CD4-positive, alpha-beta T cell treated with Interferon alpha-2 for 1 hour (primary cell): ENCODE measurements at places on chromosomes 7 and 10.

- DNase-seq: no peak
Observed at GRCh38 chr10:80537086-80537735, 491 bp upstream of the SH2D4B start.

- no peak for DNase-seq
Observed at GRCh38 chr7:85054306-85054705, 132.6 kb downstream of the SEMA3D start.

DNA sequence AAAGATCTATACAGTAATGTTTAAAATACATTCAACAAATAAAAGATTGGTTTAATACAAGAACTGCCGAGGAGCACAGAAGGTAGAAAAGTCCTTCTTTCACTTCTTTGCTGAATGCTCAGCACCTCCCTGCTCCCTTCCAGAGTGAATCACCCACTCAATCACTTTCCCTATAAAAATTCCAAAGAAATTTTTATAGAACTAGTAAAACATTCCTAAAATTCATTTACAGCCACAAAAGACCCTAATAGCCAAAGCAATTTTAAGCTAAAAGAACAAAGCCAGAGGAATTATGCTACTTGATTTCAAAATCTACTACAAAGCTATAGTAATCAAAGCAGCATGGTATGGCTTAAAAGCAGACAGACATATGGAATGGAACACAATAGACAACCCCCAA, 320.9 kb downstream of the PCLO start:
- no peak for DNase-seq

- DNase-seq: no peak
Observed at GRCh38 chr10:125820701-125821100, 2.4 kb downstream of the UROS start.

- DNase-seq: no peak
Observed at GRCh38 chr7:78316110-78316509, 517.5 kb downstream of the PHTF2 start.

DNA sequence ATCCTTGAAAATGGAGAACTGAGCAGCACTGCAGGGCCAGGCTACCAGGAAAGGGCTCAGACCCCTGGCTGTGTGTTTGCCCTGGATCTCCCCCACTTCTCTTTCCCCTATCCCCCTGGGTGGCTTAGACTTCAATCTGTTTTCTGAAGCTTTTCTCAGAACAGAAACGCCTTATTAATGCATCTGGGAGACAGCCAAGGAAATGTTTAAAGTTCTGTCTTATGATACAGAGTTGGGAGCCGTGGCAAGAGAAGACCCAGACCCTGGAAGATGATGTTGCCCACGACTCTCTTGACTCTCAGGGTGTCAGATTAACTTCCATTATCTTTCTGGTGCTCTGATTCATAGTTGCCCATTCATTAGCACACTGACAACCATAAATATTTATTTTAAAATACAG, 107.1 kb downstream of the EBLN1 start:
- DNase-seq: no peak

- DNase-seq: no peak
Observed at GRCh38 chr10:16689696-16690095, 127.5 kb downstream of the RSU1 start.

- no peak for DNase-seq
Observed at GRCh38 chr10:6877722-6878392, 297.8 kb upstream of the PRKCQ start.

DNA sequence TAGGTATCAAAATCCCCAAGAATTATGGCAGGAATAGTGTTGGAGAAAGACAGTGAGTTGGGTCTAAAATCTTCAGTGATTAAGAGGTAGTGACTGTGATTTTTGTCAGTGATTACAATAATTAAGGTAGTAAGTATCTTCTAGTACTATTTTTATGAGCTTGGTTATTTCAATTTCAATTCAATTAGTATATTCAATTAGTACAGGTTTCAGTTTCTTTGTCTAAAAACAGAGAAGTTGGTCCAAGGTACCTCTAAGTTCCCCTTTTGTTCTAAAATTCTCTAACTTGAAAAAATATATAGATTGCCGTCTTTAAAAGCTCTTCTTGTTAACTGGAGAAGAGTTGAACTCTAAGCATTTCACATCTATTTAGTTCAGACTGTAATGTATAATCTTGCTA, 82.9 kb downstream of the OTUD1 start:
- no peak for DNase-seq

DNA sequence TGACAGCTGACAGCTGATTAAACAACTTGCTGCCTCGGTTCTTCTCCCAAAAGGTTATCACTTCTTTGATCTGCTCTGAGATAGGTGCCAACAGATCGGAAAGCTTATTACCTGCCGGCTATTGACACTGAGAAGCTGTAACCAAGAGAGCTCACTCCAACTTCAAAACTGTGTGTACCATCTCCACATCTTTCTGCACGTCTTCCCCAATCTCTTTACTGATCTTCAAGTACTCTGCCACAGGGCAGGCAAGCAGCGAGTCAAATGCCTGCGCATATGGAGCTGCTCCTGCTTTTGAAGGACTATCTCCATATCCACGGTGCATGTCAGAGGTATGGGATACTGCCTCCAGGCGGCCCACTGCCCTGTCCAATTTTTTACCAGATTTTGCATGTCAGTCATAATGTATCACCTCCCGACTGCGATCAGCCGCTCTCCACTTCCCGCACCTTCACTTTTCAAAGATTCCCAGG, 352 bp upstream of the ZNF485 start:
- DNase-seq: no peak

DNA sequence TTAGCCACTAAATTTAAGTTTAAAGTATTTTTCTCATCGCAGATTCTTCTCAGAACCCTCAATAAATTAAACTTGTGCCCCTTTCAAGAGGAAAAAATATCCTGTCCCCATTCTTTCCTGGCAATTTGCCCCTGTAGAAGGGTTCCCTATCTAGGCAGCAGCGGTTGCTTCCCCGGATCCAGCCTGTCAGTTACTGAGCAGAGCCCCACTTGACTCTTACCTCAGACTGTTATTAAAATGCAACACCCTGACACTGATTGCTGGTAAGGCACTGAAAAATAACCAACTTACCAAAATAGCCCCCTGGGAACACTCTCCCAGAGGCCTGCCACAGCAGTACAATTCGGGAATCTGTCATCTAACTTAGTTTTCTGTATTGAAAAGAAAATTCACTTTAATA, 13.9 kb downstream of the LMTK2 start:
- no peak for DNase-seq

DNA sequence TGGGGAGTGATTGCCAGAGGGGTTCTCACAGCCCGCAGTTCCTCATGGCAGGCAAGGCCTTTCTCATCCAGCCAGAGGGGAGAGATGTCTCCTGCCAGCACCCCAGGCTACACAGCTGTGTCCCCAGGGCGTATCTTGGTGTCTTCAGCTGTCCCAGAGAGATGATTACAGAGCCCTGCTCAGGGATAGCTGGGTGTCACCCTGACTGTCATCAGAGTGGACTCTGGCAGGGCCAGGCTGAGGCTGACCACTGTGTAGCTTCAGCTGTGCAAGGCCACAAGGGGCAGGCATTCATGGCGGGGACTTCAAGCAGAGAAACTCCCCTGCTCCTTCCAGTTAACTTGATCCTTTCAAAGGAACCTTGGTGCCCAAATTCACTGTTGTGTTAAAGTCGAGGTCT, 124.2 kb downstream of the RGS10 start:
- DNase-seq: no peak

DNA sequence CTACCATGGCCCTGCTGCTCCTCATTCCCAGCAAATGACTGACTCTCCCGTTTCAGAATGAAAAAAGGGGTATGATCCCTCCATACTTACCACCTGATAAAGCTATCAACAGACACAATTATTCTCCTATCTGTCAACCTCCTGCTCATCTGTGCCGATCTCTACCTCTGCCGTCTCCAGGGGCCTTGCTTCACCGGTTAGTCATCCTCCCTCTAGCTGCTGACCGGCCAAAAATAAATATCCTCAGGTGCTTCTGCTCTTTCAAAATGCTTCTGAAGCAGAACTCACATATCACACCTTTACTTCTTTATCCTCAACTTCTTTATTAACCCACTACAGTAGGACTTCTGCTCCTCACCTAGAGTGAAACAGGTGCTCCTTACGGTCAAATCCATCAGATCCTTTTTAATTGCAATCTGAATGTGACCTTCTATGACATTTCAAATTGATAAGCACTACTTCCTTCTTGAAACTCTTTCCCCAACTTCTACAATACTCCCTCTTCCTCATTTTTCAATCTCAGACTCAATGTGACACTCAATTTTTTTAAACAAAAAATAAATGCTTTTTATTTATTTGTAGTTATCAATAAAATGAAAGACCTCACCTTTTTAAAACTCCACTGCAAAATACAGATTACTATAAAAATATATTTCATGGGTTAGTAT, 63.2 kb downstream of the LMBR1 start:
- DNase-seq: no peak

DNA sequence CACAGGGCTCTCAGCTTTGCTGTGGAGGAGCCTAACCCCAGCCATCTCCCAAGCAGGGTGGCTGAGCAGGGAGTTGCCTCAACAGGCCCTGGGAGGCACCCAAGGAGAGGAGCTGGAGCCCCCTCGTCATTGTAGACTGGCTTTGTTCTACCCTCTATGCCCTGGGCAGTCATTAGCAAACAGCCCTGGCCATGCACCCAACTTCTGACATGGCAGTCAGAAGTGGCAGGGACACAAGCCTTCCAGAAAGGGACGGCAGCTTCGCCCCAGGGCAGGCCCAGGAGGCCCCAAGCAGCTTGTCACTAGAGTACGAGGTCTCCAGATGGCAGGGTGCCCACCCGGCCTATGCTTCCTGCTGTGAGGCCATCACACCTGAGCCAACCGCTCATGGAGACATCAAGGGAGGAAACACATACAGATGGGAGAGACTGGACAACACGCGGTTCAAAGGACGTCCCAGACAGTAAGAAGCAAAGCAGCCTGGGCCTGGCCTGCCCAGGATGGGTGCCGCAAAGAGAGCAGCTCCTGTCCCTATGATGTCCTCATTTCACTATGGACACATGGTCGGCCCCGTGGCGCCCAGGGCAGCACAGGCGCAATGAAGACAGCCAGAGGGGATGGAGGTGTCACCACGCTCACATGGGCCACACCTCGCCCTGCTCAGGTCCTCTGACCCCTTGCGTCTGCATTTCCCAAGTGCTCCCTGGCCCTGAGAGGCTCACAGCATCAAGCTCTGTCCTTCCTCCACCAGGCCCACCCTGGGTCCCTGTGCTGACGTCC, 190.9 kb upstream of the CXCL12 start:
- no peak for DNase-seq

DNA sequence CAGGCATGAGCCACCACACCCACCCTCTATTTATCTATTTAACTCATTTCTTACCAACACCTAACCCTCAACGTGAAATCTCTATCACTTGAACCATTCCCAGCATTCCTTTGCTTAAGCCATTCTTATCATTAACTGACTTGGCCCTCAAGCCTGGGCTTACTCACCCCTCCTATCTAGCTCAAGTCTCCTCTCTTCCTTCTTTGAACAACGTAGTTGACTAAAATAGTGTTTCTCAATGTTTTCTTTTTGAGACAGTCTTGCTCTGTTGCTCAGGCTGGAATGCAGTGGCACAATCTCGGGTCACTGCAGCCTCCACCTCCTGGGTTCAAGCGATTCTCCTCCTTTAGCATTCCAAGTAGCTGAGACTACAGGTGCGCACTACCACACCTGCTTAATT, 7.0 kb downstream of the ANXA7 start:
- DNase-seq: no peak

GRCh38 chr7:94001396-94001795, 2.8 kb downstream of the BET1 start:
- DNase-seq: no peak

DNA sequence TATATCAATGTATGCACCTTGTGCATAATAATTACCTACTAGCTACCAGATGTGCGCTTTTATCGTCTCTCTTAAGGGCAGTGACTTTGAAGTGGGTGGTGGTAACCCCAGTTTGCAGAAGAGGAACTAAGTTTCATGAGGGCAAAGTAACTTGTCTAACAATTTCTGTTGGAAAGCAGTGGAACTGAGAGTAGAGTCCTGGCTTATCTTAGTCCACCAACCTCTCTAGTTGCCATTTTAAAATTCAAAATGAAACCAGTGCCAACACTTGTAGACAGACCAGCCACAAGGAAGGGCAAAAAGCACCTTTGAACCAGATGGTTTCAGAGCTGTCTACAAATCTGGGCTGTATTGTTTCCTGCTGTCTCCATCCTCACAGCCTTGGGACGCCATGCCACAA, 32.0 kb upstream of the RBM20 start:
- DNase-seq: no peak

GRCh38 chr10:132987671-132988571, 45.6 kb upstream of the CFAP46 start:
- DNase-seq: no peak

DNA sequence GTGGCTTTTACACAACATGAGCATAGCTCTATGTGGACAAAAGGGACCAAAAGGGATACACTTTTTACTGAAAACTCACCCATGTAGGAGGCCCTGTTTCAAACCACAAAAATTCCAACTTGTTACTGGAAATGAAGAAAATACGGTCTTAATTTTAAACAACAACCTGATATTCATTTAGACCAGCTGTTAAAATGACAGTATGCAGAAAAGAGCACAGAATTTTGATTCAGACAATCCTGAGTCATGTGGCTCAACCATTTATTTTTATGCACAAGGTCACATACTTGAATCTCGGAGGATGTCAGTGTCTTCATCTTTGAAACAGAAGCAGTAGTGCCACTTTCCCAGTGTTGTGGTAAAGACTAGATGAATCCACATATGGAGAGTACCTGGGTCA, 426.5 kb upstream of the NFE2L3 start:
- no peak for DNase-seq

DNA sequence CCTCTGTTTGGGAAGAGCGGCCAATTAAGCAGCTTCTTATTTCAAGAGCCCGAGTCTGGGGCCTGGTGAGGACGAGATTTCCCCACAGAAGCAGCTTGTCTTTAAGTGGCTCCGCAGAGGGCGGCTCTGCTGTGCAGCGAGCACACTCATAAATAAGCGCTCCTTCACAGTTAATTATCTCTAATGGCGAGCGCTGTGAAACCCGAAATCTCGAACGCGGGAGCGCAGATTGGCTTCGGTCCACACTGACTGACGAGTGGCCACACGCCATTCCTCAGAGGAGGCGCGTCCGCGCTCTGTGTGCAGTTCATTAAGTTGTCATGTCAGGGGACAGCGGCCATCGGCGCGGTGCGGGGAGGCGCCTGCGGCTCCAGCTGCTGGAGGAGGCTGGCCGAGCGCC, 560.9 kb downstream of the DNAJB6 start:
- no peak for DNase-seq

DNA sequence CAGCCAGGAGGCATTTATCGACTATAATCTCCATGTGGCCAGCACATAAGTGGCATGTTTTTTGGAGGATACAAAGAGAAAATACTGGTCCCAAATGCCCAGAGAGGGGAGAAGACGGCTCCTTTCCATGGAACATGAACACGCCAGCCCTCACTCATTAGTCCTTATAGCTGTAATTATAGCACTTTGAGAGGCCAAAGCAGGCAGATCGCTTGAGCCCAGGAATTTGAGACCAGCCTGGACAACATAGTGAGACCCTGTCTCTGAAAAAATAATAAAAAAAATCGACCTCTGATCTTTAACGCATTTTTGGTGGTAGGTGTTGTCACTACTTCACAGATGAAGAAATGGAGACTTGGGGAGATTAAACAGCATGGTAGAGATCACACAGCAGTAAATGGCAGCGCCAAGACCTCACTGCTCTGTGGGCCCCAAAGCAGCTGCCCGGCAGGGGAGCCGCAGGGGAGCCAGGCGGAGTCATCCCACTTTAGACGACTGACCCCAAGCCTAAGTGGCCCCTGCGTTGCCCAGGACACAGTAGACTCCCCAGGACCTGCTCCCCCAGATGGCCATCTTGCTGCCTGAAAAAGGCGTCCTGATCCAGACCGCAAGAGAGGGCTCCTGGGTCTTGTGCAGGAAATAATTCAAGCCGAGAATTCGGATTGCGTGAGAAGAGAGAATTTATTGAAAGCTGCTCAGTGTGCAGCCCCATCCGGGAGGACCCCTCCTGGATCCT, 21.2 kb upstream of the PRKAG2 start:
- no peak for DNase-seq
